ENCODE measurements at places on chromosomes 16 and 17.

DNA sequence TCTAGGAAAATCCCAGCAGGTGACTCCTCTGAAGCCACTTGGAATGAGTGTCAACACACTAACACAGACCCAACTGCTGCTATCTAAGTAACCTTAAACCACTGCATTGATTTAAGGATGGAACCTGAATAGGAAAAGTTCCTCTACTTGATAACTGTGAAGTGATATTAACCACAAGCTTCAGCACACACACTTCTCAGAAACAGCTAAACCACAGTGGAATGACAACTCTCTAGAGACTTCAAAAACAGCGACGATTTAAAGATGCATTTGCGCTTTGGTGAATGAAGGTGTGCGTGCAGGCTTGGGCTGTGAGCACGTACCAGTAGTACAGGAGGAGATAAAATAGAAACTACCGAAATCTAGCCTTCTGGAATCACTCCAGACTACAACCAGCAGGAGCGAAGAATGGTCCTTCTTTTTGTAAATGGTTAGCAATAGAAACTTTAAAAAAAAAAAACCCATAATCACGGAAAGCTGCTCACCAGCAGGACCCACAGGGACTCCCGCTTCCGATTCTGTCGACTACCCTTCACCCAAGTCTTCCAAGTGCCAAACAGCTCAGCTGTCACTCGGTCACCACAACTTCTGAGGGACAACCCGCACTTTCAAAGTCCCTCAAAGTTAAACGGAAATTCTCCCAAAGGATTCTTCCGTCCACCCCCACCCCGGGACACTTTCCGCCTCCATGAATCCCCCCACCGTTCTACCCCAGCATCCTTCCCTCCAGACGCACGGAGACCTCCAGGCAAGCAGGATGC lies 137.7 kb upstream of the CORO6 start:
- no peak for DNase-seq

DNA sequence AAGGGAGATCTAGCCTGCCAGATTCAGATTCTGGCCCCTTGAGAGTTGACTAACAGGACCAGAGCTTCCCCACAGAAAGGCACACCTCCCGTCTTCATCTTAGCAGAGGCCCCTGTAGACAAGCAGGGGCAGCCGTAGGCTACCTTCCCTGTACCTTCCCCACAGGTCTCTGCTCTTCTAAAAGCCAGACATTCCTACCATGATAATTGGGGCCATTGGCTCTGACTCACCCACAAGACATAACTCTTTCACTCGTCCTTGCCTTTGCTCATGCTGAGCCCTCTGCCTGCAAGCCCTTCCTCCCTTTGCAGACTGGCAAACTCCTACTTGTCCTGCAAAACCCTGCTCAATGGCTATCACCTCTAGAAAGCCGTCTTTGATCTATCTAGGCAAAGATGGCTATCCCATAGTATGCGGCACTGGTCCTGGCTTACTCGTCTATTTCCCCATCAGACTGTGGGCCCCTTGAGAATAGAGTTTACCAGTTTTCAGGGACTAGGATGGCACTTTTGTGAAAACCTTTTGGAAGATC lies 43.8 kb downstream of the PIMREG start:
- DNase-seq: no peak

GRCh38 chr17:80385046-80385445 lies 29.9 kb upstream of the ENDOV start:
- DNase-seq: no peak

GRCh38 chr16:31676731-31677130 lies 149.0 kb downstream of the AHSP start:
- no peak for DNase-seq

DNA sequence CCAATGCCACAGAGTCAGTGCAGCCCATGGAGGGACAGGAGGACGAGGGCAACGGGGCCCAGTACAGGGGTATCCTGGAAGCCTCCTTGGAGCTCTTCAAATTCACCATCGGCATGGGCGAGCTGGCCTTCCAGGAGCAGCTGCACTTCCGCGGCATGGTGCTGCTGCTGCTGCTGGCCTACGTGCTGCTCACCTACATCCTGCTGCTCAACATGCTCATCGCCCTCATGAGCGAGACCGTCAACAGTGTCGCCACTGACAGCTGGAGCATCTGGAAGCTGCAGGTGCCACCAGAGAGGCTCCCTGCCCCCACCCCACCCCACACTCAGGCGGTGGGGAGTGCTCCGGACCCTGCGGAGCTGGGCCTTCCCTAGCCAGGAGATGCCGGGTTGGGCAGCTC lies 16.6 kb downstream of the TRPV2 start:
- no peak for DNase-seq
